GM23338 (cell line): ENCODE measurements at places on chromosomes 7 and 10. TPM values are rescaled to one million over a fixed set of nuclear protein-coding genes. Genes with fewer than 3 reads are reported as not detected.

DNA sequence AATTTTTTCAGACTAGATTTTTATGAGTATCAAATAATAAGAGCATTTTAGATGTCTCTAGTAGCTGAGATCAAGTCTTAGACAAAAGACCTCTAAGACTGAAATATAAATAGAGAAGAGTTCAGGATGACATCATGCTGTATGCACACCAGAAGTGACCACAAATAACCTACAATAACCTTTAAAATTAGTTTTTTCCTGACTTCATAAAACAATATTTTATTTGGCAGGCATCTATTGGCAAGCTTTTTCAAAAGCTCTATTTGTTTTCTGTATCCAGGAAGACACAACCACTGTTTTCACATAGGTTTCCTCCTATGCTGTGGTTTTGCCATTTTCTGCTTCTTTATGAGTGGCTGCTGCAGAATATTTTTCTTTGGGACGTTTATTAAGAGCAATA is 359.1 kb downstream of the CRPPA start:
- H3K4me3 ChIP-seq: no peak overlapping the region
- H3K27me3 ChIP-seq: no peaks in the 10 kb centered on the region
- no peak overlapping the region for H3K27ac ChIP-seq
- H3K4me1 ChIP-seq: peaks cover 7% of the 10 kb centered on the region

NUTM2A gene
- 0.27 TPM in 1 of 2 replicates, not detected in the other for total RNA-seq

CLCN1 gene
- total RNA-seq: 0.23 and 0.38 TPM in 2 replicates

DNA sequence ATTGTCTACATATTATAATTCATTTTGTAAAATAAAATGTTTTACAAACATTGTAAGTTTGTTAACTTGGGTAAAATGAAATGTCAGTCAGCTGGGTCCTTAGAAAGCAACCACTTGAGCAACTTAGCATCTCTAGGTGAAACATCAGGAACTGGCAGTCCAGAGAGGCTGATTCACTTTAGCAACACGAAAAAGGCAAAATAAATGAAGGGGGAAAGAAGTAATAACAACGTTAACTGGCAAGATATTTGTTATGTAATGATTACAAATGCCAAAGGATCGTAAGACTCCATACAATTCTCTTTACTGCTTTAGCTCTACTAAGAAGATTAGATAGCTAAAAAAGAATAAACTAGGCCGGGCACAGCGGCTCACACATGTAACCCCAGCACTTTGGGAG is 5.0 kb downstream of the PDZD8 start:
- no peaks in the 10 kb centered on the region for H3K36me3 ChIP-seq
- no peak for DNase-seq
- peaks cover 14% of the 10 kb centered on the region for H3K27me3 ChIP-seq
- no peak overlapping the region for H3K4me3 ChIP-seq

GRCh38 chr7:100051611-100052010 is 2.0 kb downstream of the ZSCAN21 start:
- H3K27me3 ChIP-seq: no peaks in the 10 kb centered on the region
- H3K27ac ChIP-seq: no peak overlapping the region
- H3K4me3 ChIP-seq: no peak overlapping the region
- peaks cover 2% of the 10 kb centered on the region; the same call in 1 of the 2 replicates for H3K4me1 ChIP-seq

DNA sequence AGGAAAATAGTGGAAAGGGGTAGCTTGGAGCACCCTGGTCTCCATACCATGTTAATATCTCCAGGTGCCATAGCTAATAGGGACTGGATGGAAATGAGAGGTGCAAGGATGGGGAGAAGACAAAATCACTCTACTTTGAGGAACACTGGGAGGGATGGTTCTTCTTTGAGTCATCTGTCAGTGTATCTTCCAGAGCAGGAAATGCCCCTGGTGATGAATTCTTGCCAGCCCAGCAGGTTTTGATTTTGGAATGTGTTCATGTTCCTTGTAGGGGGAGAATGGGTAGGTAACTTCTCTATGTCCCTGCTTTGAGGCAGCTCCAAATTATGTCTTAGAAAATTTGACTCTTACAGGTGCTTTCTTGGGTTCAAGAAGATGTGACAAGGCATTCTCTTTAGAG is 177.0 kb upstream of the GLI3 start:
- H3K27ac ChIP-seq: no peak overlapping the region
- H3K36me3 ChIP-seq: no peaks in the 10 kb centered on the region
- DNase-seq: no peak
- H3K4me3 ChIP-seq: no peak overlapping the region

FAM25C gene
- not detected in 2 replicates for total RNA-seq

DNA sequence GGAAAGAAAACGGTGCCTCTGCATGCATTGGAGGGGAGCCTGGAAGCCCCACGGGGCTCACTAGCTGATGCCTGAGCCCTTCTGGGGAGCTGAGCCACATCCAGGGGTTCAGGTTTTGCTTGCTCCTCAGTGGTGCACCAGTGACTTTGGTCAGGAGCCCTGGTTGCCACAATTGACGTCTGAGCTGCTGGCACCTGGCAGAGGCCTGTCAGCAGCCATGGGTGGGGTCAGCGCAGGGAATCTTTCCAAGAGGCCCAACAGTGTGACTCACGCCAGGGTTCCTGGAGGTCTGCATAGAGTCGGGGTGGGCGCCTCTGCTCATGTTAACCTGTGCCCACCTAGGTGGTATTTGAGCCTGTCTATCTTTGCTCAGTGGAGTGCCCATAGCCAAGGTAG is 138.7 kb downstream of the NEURL1 start:
- no peaks in the 10 kb centered on the region for H3K36me3 ChIP-seq
- H3K27me3 ChIP-seq: no peaks in the 10 kb centered on the region
- no peak overlapping the region for H3K27ac ChIP-seq
- no peak for DNase-seq
- no peak overlapping the region for H3K4me3 ChIP-seq
- peaks cover 18% of the 10 kb centered on the region for H3K4me1 ChIP-seq

DNA sequence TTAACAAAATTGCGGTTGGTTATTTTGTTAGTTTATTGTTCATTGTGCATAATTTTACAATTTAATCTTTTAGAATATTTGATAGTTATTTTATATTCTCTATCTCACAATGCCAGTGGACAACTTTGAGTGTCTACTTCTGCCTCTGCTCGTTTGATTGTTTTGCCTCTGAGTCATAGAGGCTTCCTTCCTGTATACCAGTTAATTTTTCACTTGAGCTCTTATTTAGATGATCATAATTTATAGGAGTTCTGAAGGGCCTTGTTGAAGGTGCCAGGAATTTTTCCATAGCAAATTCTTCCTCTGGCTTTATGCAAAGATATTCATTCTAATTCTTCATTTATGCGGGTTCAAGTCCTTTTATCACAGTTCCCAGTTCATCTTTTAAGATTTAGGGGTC is 5.2 kb upstream of the MALRD1 start:
- no peaks in the 10 kb centered on the region for H3K4me1 ChIP-seq
- DNase-seq: no peak
- no peaks in the 10 kb centered on the region for H3K27me3 ChIP-seq

DGKB gene
- total RNA-seq: 2.6 and 11.5 TPM in 2 replicates
